ENCODE measurements at places on chromosomes 5 and 9.

GRCh38 chr5:55668356-55668755 lies 43.8 kb downstream of the SLC38A9 start:
- no peak for DNase-seq

- no peak for DNase-seq
These were observed 151.5 kb downstream of the RGS3 start for GRCh38 chr9:113614843-113615648.

DNA sequence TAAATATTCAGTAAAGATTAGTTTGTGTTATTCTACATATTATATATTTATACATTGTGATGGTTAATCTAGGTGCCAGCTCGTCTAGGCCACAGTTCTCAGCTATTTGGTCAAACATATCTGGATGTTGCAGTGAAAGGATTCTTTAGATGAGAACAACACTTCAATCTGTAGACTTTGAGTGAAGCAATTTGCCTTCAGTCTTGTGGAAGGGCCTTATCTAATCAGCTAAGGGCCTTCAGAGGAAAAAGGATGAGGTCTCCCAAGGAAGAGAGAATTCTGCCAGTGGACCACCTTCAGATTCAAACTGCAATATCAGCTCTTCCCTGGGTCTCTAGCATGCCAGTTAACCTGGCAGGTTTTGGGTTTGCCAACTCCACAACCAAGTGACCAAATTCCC lies 112.0 kb downstream of the SH3TC2 start:
- no peak for DNase-seq

- no peak for DNase-seq
These were observed 89.3 kb upstream of the TNC start for GRCh38 chr9:115207003-115207836.

DNA sequence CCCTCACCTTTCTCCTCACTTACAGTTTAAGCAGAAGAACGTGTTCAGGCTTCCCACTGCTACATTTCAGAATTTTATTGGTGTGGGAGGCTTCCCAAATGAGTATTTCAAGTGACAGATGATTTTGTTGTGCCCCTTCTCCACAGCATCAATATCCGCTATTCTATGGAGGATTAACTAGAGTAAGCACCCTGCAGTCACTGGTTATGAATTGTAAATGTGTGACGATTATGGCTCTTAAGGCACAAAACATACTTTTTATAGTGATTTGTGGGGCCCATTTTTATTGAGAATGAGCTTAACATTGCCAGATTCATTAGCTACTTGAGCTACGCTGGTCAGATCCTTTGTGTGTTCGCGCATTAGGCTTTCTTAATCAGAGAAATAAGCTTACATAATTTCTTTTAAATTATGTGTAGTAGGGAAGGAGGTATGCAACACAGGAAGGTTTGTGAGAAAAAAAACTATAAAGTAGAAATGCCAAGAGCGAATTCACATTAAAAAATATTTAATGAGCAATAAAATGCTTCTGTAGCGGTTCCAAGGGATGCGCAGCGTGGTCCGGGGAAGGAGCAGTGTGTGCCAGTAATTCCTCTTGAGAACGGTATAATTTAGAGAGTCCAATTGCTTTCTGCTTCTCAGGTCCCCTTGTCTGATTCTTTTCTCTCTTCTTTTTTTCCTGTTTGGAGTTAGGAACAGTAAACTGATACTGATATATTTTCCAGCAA lies 2380.4 kb downstream of the MAT2B start:
- DNase-seq = no peak

DNA sequence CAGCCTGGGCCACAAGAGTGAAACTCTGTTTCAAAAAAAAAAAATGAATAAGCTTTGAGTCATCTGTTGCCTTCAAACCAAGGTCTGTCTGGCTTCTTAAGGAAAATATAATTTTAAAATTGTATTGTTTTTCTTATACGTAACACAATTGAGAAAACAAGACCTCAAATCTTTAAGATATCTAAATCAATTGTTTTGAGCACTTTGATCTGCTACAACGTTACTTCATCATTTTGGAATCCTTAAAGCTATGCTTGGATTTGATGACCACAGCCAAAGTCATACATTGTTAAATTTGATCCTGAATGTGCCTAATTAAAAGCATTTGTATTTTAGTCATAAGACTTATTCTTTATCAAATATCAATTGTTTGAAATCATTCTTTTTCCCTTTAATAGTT lies 37.7 kb upstream of the VCAN start:
- no peak for DNase-seq

- DNase-seq = no peak
These were observed 36.9 kb downstream of the ANKRD33B start for GRCh38 chr5:10600626-10601245.

DNA sequence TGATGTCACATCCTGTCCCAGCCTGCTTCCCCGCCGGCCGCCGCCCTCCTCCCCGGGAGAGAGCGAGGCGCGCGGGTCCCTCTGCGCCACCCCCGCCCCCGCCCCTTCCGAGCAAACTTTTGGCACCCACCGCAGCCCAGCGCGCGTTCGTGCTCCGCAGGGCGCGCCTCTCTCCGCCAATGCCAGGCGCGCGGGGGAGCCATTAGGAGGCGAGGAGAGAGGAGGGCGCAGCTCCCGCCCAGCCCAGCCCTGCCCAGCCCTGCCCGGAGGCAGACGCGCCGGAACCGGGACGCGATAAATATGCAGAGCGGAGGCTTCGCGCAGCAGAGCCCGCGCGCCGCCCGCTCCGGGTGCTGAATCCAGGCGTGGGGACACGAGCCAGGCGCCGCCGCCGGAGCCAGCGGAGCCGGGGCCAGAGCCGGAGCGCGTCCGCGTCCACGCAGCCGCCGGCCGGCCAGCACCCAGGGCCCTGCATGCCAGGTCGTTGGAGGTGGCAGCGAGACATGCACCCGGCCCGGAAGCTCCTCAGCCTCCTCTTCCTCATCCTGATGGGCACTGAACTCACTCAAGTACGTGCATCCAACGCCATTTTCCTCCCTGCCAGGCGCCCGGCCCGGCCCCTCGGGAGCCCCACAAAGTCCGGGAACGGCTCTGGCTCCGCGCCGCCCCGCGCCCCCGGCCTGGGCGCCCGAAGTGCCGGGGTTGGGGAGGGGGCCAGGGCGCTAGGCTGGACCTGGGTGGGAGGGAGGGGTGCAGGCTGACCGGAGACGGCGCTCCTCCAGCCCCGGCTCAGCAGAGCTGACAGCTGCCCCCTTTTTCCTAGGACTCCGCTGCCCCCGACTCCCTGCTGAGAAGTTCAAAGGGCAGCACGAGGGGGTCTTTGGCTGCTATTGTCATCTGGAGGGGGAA lies 12.0 kb upstream of the OLFM1 start:
- no peak for DNase-seq

- no peak for DNase-seq
These were observed 18.3 kb downstream of the ASPN start for GRCh38 chr9:92463984-92464383.

DNA sequence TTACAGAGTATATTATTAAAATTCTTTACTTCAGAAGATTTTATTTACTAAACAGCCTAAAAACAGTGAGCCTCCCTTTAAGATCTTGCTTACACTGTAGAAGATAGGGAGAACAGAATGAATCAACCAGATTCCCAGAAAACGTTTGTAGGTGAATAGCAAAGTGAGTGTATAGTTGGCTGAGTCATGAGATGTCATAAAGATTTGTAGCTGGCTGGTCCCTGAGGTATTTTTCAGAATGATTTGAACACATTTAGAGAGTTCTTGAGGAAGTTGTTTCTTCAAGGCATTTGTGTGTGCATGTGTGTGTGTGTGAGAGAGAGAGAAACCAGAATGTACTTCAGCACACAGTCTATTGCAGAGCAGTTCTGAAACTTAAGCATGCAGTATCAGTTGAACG lies 159.4 kb upstream of the PRR16 start:
- DNase-seq = no peak

DNA sequence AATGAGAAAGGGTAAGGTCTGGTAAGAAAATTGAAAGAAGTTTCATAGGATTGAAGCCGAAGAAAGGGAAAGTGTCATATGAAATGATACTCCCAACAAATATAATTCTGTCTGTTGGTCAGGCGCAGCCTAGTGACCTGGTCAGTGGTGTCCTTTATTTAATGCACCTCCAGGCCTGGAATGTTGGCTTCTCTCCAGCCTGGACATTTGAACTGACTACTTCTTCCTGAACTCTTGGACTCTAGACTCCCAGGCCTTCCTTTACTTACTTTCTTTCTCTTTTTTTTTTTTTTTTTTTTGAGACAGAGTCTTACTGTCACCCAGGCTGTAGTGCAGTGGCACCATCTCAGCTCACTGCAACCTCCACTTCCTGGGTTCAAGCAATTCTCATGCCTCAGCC lies 1381.5 kb upstream of the WWC1 start:
- DNase-seq = no peak

GRCh38 chr5:95216136-95216955 lies 68.5 kb downstream of the MCTP1 start:
- DNase-seq = no peak

DNA sequence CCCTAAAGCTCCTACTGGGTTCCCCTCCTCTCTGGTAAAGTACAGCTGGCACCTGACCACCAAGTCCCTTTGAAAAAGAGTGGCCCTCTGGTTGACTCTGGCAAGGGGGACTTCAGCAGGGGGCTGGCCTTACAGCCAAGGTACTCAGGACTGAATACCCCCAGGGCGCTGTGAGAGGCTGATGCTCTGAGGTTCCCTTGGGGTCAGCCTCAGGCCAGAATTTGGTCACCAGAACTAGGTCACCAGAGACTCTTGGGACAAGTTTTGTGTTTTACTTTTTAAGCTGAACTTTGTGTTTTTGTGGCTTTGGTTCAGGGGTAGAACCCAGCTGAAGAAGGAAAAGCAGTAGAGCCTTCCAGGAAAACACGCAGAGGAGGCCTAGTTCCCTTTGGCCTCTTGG lies 23.3 kb upstream of the SMU1 start:
- DNase-seq = no peak

GRCh38 chr9:84297162-84297821 lies 43.3 kb downstream of the SLC28A3 start:
- no peak for DNase-seq

GRCh38 chr5:15124461-15124860 lies 252.9 kb upstream of the ANKH start:
- no peak for DNase-seq

DNA sequence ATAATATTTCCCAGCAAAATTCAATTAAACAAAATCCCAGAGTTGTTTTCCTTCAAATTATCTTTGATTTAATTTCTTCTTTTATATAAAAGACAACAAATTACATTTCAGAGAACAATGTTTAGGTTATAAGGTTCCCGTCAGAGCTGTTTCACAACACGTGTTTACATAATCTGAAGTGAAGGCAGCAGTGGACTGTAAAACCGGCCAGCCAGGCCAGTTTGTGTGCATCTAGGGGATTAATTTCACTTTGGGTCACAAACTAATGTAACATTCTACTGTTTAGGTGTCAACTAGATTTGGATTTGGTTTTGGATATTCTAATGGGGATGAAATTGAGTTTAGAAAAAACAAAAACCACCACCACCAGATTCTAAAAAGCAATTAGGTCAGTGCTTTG lies 86.5 kb upstream of the PLPP1 start:
- no peak for DNase-seq

GRCh38 chr5:83750749-83751148 lies 30.1 kb upstream of the HAPLN1 start:
- DNase-seq = no peak

- DNase-seq = no peak
These were observed 73.2 kb downstream of the PGM5 start for GRCh38 chr9:68429631-68430030.

- no peak for DNase-seq
These were observed 162.9 kb downstream of the NXNL2 start for GRCh38 chr9:88697764-88698432.

GRCh38 chr5:81134566-81134965 lies 98.6 kb upstream of the CKMT2 start:
- DNase-seq = no peak

DNA sequence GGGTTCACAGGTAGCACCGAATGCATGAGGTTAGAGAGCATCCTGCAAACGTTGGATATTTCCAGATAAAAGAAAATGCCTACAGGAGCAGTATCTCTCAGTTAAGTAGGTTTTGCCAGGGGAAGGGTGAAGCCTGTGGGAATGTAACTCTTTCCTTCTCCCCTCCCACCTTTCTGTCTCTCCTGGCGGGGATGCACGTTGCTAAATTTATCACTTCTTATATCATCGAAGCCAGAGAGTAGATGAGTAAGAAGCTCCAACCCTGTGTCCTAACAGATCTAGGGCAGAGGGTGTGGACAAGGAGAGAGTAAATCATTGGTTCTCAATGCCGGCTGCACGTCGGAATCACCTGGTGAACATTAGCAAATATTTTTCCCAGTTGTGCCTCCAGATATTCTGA lies 457.5 kb downstream of the ENC1 start:
- DNase-seq = no peak

GRCh38 chr9:23820451-23821374 lies 5.3 kb downstream of the ELAVL2 start:
- DNase-seq = no peak

GRCh38 chr5:138632900-138633489 lies 57.8 kb upstream of the HSPA9 start:
- no peak for DNase-seq

DNA sequence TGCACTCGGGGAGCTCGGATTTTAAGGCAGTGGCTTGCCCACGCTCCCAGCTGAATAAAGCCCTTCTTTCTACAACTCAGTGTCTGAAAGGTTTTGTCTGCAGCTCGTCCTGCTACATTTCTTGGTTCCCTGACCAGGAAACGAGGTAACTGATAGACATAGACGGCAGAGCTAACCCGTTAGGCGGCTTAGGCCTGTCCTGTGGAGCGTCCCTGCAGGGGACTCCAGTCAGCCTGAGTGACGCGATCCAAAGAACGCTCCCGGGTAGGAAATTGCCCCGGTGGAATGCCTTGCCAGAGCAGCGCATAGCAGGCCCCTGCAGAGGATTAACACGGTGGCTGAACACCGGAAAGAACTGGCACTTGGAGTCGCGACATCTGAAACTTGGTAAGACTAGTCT lies 1.8 kb upstream of the SELENOP start:
- no peak for DNase-seq
